CD4-positive, alpha-beta T cell treated with Interleukin-15 for 1 hour (primary cell): ENCODE measurements at places on chromosomes 6 and 20.

- no peak for DNase-seq
Measured at GRCh38 chr6:44422531-44422930, 35.0 kb downstream of the CDC5L start.

DNA sequence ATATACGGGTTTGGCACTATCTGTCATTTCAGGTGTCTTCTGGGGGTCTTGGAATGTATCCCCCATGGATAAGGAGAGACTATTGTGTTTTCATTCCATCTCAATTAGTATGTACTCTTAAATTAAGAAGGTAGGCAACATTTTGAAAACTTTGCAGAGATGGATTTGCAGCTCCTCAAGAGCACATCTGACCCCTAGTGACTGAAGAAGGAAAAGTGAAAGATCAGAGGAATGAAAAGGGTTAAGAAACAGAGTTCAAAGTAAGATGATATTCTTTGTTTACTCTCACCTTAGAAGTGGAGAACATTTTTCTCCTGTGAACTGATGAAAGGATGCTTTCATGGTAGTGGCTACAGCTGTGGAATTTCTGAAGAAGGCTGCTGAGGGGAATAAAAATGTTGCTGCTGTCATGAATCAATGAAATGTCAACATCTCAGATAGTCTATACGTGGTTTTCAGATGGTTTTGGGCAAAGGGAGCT is 41.5 kb downstream of the SH3BGRL2 start:
- no peak for DNase-seq

GRCh38 chr6:7765575-7766325 is 39.9 kb downstream of the BMP6 start:
- DNase-seq = no peak

GRCh38 chr20:8631271-8631670 is 437.6 kb upstream of the PLCB4 start:
- no peak for DNase-seq

GRCh38 chr6:112040956-112041355 is 12.9 kb upstream of the CCN6 start:
- no peak for DNase-seq

DNA sequence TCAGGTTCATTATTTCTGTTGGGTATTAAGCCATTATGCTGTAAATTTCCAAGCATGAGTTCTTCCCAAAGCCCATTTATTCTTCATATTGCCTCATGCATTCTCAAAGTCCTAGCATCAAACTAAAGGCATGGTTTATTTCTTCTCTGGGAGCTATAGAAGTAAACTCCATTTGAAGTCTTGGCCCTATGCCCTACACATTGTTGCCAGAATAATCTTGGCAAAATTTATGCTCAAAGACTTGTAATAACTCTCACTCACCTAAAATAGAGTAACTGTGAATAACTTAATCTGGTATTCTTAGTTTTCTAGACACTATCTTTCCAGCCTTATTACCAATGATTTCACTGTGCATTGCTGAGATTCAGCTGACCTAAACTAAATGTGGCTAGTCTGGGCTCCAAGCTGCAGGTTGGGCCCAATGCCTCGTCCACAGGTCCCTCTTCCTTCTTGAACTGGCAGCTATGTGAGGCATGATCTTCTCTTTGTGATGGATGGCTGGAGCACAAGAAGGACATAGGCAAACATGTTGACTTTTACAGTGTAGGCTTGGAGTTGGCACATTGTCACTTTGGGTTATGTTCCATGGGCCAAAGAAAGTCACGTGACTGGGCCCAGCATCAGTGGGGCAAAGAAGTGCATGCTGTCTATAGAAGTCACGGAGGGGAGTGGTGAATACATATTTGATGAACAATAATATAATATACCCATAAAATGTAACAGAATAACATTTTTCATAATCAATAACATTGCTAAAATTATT is 39.1 kb upstream of the ANKEF1 start:
- no peak for DNase-seq

DNA sequence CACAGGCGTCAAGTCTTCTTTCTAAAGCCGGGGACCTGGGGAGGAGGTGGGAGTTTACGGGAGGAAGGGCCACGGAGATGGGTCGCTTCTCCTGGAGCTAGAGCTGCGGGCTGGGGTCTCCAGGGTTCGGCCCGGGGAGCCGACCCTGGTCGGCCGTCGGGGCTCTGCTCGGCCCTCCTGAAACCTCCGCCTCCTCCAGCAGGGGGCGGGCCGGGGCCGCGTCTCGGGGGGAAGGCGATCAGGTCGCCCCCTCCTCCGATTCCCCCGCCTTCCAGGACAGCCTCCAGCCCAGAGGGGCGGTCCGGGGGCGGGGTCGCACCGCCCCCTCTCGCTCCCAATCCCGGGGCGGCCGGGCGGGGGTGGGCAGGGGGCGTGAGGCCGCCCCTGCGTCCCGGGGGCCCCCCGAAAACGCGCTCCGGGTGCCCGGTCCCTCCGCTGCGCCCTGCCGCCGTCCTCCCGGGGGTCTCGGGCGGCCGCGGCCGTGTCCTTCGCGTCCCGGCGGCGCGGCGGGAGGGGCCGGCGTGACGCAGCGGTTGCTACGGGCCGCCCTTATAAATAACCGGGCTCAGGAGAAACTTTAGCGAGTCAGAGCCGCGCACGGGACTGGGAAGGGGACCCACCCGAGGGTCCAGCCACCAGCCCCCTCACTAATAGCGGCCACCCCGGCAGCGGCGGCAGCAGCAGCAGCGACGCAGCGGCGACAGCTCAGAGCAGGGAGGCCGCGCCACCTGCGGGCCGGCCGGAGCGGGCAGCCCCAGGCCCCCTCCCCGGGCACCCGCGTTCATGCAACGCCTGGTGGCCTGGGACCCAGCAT is at the start of gene CEBPB:
Gene CEBPB (plus strand): TSS at position 580 of the 814 bp plus-strand sequence. CDS start 204 bp downstream, at position 784.
- peak; percentile 87 for DNase-seq
